Bone marrow (tissue), 2 donors: ENCODE measurements at places on chromosomes 7 and 10.
A peak's percentile ranks its signal among the peaks of the same experiment; 100 is the strongest.

- DNase-seq, result no peak
Observed at GRCh38 chr7:42134276-42134876, 102.6 kb downstream of the GLI3 start.

DNA sequence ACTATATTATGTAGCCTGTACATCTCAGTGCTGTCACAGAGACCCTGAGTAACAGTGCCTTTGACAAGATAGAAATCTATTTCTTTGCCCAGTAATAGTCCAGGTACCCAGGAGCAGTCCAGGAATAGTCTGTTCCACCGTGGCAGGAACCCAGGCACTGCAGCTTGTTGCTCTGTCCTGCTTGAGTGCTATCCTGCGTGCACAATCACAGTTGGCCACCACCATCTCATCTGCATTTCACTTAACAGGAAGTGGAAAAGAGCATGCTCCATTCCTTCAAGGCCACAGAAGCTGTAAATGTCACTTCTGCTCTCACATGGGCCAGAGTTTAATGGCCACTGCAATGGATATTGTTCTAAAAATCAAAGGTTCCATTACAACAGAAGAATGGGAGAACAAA is 61.5 kb upstream of the PRR15 start:
- no peak for DNase-seq

DNA sequence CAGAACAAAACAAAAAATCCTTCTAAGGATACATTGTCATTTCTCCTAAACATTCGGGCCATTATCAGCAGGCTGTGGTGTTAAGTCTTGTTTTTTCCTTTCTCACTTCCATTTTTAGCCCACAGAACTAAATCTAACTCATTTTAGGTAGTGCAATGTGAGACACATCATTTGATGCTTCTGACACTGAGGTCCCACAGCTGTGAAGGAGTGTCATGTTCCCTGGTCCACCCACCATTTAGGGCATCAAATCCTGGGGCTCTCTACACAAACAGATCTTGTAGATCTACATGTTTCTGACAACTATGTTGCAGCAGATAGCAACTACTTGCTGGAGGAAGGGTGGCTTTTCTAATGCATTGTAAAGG is 232.5 kb upstream of the IGFBP3 start:
- no peak for DNase-seq

DNA sequence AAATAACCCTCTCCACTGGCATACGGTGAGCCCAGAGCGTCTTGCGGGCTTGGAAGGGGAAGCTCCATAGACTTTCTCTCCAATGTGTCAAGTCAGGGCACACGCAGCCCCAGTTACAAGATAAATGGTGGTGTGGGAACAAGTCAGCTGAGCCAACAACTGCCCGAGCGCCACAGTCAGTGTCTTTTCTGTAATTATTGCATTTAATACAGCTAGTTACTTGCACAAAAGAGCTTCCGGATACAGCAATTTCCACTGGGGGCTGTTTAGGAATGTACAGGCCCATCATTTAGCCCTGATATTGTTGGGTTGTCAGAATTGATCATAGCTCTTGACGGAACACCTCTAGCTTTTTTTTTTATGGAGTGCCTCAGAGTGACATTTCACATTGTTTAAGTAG is 193.5 kb upstream of the SP8 start:
- DNase-seq, result no peak

DNA sequence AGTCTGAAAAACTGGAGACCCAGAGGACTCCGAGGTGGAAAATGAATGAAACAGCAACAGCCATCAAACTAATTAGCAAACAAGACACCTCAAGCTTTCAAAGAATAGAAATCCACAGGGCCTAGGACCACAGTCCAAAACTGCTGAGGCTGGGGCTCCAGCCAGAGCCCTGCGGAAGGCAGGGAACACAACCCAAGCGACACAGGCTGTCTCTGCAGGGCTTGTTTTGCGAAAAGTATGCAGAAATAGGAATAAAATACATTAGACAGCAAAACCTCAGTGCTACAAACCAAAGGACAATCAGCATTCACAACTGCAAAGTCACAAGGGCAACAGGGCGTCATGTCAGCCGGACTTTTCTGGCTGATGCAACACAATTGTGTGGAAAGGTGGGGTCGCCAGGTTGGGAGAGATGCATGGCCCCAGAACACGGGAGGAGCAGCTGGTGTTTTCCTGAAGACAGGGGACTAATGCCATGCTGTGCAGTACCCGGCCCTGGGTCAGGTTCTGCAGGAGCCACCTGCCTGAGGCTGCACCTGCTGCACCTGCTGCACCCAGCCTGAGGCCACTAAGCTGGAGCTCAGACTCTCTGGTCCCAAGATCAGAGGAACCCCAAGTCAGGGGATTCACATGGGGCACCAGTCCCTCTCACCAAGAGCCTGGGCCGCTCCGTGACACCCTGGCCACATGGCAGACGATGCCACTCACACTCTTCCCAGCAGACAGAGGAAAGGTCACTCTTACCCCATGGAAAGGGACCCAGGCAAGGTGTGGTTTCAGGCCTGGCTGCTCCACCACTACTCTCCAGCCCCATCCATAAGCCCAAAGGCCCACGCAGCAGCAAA is 74.2 kb downstream of the MAD1L1 start:
- no peak for DNase-seq

DNA sequence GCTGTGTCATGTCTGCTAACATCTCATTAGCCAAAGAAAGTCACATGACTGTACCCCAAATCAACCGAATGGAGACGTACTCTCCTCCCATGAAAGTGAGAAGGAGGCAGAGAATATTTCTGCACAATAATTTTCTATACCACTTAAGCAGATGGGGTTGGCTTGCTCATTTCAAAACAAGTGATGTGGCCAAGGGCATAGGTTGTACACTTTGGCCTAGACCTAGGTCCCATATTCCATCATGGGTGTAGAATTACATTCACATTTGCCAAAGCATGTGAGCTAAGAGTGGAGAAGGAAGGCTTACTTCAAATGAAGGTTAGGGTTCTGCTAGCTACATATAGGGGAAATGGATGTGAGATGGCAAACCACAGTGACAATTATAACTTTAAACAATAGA is 83.0 kb downstream of the ZNF365 start:
- DNase-seq, result no peak

DNA sequence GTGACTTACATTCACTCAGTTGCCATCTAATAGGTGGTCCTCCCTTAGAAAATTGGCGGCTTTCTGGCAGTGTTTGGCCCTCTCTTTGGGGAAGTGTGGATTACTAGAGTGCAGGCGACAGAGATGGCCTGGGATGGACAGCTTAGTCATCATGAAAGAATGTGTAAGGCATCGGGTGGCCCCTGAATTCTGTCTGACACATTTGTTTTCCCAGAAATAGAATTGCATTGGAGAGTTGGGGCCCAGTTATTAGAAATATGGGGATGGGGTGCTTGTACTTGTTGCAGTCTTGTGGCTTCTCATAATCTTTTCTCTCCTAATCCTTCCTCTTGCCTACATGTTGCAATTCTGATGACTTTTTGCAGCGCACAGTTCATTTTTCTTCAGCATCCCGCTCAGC is 13.8 kb downstream of the TCF7L2 start:
- DNase-seq, result no peak

DNA sequence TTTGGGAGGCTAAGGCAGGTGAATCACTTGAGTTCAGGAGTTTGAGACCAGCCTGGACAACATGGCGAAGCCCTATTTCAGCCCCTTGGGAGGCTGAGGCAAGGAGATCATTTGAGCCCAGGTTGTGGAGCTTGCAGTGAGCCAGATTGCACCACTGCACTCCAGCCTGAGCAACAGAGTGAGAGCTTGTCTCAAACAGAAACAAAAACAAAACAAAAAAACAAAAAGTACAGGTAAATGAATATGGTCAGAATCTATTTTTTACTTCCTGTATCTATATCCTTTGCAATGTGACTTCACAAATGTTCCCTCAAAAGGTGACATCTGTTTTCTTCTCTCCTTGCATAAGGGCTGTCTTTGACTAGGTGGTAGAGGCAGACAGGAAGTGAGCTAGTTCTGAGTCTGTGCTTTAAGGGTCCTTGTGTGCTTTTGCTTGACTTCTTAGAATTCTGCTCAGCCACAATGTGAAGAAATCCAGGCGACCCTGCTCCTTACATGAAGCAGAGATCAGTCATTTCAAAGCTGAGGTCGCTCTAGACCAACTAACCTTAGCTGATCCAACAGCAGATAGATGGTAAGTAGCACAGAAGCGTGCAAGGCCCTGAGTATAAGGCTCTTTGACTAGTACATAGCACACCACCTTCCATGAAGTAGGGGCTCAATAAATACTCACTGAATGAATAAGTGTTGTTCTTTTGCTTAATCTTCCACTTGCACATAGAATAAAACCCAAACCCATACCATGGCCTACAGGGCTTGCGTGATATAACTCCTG is 423.2 kb upstream of the PCDH15 start:
- no peak for DNase-seq

DNA sequence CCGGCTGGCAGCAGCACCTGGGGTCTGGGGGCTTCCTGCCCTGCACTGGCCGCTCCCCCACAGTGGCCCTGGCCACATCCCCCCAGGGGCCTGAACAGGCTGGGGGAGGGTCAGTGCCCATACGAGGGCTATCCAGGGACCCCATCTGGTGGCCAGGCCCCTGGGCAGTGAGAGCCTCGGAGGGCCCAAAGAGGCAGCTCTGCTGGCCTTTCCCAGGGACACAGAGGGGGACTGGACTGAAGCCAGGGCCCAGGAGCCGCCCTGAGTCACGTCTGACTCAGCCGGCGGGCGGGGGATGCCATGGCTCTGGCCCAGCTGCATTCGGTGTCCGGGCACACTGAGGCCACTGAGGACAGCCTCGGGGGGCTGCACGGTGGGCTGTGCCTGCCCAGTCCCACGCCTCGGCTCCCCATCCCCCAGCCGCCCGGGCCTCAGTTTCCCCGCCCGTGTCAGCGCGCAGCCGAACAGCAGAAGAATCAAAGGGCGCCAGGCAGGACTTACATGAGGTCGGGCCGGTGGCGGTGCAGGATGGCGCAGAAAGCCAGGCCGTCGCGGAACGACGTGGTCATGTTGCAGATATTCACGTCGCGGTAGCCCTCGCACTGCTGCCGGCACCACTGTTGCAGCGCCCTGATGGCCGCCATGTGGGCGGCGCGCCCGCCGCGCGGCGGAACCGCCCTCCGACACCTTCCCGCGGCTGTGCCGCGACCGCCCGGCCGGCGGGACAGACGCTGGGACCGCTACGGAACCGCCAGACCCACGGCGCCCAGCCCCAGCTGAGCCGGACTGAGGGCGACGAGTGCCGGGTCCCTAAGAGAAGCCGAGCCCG is at the start of gene MICALL2:
TSS of gene MICALL2 (minus strand) at position 788 of the 829 bp plus-strand sequence. CDS start at position 644, 144 bp downstream.
- DNase-seq, result peak; percentile 13

DNA sequence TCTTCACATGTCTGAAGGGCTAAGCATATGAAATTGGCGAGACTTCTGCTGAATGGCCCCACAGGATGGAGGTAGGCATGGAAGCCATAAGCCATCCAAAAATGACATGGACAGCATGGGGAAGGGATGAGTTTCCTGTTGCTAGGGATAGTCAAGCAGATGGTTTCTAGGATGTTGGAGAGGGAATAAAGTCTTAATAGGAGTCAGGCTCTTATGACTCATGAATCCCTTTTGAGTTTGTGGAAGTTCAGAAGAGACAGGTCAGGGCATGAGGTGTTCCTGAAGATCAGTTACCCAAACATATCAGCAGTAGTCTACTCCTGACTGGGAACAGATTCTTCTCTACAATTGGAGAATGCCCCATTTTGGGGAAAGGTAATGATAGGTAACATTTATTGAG is 243.9 kb downstream of the REEP3 start:
- no peak for DNase-seq

GRCh38 chr7:157577061-157577460 is 240.3 kb downstream of the DNAJB6 start:
- no peak for DNase-seq

- DNase-seq, result no peak
Observed at GRCh38 chr10:102773986-102774385, 30.2 kb downstream of the WBP1L start.

DNA sequence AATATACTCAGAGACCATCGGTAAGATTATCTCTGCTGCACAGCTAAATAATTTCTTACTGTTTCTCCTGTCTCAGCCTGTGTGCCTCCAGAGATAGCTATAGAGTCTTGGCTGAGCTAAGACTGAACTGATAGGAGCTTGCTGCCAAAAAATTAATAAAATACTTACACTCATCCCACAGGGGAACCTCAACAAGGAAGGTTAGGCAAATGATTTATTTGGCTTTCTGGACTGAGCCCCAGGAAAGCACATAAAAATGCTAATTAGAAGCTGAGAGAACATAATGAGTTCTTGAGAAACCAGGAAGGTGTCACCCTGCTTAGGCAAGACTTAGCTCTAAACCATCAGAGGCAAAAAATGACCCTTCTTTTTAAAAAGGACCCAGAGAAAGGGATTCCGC is 534.5 kb downstream of the TNS3 start:
- no peak for DNase-seq

- no peak for DNase-seq
Observed at GRCh38 chr7:107951172-107951787, 51.7 kb downstream of the LAMB1 start.

DNA sequence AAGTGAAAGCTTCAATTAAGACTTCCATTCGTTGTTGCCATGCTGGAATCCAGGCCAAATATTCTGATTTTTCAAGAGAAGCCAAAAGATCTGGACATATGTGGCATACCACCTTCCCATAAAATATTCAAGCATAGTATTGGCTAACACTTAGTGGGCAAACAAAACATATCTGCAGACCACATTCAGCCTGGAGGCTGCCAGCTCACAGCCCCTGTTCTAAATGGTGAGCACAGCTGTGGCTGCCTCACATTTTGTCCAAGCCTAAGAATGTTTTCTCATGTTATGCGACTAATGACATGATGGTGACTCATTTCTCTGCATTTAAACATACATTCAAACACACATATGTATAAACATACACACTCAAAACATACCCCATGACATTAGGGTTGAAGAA is 10.6 kb upstream of the CALU start:
- DNase-seq, result no peak

DNA sequence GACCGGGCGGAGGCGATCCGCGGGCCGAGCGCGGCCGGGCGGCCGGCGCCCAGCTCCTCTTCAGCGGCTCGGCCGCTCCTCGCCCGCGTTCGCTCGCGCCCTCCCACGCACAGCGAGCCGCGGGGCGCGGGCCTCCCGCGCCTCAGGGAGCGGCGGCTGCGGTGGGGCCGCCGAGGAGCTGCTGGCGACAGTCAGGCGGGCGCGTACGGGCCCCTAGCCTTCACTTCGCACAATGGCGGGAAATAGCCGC is at the start of gene MCMBP:
TSS of gene MCMBP (minus strand) at position 234 of the 250 bp plus-strand sequence. CDS start 259 bp downstream, outside the sequence.
- no peak for DNase-seq

DNA sequence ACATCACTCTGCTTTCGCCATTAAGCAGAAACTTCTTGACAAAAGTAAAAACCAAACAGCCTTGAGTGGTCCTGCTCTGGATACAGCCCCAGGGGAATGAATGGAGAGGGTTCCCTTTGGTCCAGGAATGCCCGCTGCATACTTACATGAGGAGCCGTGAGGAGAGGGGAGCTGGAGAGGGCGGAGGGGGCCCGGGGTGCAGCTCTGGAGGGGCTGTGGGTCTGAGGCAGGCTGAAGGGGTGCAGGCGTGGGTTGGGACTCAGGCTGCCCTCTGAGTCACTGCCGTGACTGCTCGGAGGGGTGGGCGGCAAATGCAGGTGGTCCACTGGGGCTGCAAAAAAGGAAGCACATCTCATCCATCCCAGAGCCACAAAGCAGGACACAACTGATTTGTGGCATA is 61.3 kb upstream of the DGKI start:
- DNase-seq, result no peak

GRCh38 chr7:24229481-24230226 is 54.3 kb upstream of the NPY start:
- no peak for DNase-seq
